Type B pancreatic cell (in vitro differentiated cells): ENCODE measurements at places on chromosomes 6 and 20.

- no peak for DNase-seq
Observed at GRCh38 chr20:61118429-61119224, 133.4 kb upstream of the CDH4 start.

- peak; percentile 86 for DNase-seq
Observed at GRCh38 chr6:32153564-32154513, at the start of gene PPT2. TSS of gene PPT2 (plus strand) at chr6:32154141. CDS start at chr6:32154595, 454 bp downstream.

GRCh38 chr6:6781873-6782227 lies 193.3 kb downstream of the LY86 start:
- no peak for DNase-seq

DNA sequence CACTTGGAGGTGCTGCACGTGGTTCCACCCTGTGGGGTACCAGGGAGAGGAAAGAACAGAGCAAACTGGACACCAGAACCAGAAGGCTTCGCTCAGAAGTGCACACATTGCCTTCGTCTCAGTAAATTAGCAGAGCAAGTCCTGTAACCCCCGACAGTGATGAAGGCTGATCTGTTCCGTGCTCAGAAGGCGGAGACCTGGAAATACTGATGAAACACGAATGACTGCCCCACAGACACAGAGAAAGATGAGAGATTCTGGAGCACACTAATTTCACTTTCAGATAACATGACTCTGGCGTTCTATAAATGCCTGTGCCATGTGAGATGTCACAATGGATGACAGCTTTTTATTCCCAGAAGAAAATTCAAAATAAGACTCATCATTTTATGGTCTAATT lies 44.2 kb upstream of the CCR6 start:
- no peak for DNase-seq

GRCh38 chr6:41426438-41426851 lies 91.0 kb downstream of the NCR2 start:
- no peak for DNase-seq

DNA sequence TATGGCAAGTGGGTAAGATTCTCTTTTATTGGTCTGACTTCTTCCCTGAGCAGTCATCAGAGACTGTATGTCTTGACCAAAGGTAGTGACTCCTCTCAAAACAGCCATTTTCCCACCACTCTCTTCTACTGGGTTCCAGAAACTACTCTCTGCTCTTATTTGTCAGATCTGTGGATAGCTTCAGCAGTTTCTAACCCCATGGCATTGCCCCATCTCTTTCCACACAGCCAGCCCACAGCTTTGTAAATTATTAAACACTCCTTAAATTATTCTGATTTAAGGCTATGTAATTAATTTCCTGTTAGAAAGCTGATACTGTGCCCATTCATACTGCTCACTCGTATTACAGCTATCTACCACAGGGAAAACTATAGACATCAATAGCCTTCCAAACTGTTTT lies 138.4 kb upstream of the CNR1 start:
- no peak for DNase-seq

DNA sequence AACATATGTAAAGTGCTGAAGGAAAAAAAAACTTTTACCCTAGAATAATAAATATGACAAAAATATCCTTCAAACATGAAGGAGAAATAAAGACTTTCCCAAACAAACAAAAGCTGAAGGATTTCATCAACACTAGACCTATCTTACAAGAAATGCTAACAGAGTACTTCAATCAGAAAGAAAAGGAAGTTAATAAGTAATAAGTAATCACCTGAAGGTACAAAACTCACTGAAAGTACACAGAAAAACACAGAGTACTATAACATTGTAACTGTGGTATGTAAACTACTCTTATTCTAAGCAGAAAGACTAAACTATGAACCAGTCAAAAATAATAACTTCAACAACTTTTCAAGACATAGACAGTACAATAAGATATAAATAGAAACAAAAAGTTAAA lies 61.4 kb upstream of the MTRF1L start:
- DNase-seq: no peak

GRCh38 chr6:70686548-70687133 lies 19.0 kb downstream of the SMAP1 start:
- no peak for DNase-seq

GRCh38 chr20:7505152-7505834 lies 435.0 kb downstream of the HAO1 start:
- DNase-seq: no peak

- no peak for DNase-seq
Observed at GRCh38 chr6:131999545-132000146, 48.5 kb upstream of the CCN2 start.

GRCh38 chr6:101662111-101662897 lies 268.8 kb downstream of the GRIK2 start:
- no peak for DNase-seq

DNA sequence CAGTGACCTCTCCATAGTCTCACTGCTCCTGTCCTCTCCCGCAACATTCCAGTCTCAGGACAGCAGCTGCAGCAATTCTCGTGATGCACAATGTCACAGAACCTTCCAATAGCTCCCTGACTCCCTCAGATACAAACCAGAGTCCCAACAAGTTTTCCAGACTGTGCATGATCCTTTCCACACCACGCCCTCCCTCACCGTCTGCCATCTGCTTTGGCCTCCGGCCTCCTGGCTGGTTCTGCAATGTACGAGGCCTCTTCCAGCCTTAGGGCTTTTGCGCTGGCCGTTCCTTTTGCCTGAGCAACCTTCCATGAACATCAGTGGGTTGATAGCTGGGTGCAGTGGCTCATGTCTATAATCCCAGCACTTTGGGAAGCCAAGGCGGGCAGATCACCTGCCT lies 9.6 kb downstream of the FNDC1 start:
- no peak for DNase-seq

- no peak for DNase-seq
Observed at GRCh38 chr6:170160031-170160627, 130.7 kb downstream of the DLL1 start.

GRCh38 chr6:15380351-15380750 lies 134.5 kb downstream of the JARID2 start:
- no peak for DNase-seq

GRCh38 chr6:113875470-113875869 lies 18.3 kb downstream of the MARCKS start:
- DNase-seq: no peak

- no peak for DNase-seq
Observed at GRCh38 chr20:41222296-41222695, 85.0 kb downstream of the PLCG1 start.

DNA sequence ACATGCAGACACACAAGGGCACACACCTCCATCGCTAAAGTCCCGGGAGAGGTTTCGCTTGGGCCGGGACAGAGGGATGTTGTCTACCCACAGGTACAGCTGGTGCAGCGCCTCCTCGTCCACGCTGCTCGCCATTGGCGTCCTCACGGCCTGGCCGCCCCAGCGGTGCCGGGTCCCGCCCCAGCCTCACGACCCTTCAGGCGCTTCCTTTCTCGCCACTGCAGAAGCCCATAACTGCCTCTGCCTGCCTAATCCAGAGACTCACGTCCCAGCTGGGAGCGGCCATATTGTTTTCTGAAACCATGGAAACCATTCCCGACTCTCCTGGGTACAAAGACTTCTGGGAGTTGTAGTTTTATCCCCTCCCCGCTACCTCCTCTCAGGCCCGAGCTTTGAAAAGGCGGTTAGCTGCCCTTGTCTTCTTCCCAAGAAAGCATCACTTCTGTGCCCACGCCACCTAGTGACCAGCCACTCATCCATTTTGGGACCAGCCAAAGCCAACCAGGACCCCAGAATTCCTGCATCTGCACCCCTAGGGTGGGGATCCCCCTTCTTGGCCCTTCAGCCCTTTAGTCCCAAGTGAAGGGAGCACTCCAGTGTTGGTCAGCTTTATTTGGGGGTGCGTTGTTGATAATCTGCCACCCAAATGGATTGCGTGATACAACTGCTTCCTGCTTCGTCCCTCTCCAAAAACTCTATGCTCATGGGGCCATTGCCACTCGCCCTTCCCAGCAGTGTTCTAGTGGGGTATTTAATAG lies at the start of gene SPEF1:
TSS of gene SPEF1 (minus strand) at position 296 of the 758 bp plus-strand sequence. CDS start at position 135, 161 bp downstream.
- DNase-seq: no peak

DNA sequence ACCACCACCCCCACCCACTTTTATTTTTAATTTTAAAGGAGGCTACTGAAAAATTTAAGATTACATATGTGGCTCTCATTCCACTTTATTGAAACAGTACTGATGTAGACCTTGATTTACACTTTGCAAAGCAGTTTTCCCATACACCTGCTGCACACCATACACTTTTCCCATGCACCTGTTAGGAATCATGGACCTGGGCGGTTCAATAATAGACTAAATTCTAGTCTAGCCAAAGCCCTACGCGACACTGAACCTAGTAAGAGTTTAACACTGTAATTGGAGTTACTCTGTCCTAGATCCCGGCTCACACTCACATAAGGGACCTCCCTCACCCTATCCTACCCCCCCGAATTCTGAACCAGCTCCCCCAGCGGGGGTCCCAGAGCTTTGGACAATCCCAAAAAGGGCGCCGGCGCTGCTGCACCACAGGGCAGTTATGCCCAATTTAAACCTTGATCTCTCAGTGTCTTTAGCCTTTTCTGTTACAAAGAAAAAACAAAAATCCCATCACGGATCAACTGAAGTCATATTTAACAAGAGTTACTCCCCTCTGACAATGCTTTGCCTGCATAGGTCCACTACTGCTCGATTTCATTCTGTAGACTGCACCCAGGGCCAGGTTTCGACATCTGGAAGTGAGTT lies 2.4 kb upstream of the GCLC start:
- no peak for DNase-seq

DNA sequence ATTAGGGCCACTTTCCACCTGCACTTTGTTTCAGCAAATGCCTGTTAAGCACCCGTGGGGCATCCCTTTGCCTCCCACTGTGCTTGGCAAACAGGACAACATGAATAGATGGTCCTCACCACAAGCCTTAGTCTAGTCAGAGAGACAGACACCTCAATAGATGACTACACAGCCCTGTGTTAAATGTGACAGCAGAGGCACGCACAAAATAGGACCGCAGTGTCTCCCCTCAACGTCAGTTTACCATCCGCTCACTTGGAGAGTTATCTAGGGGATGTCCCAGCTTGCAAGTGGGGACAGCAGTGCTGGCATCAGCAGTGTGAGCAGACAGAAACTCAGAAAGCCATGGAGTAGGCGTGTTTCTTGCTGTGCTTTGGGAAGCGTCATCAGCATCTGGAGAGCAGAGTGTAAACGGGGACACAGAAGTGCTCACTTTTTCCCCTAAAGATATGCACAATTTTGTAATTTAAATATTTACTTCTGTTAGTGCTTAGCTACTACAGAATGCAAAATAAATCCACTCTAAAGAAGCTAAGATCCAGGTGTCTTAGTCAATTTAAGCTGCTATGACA lies 66.0 kb upstream of the TXNDC5 start:
- no peak for DNase-seq

GRCh38 chr6:128282961-128283360 lies 237.4 kb downstream of the PTPRK start:
- DNase-seq: no peak

GRCh38 chr6:130697995-130698535 lies 129.1 kb upstream of the SMLR1 start:
- no peak for DNase-seq

GRCh38 chr6:10862361-10862760 lies 19.5 kb downstream of the GCM2 start:
- DNase-seq: no peak

- DNase-seq: no peak
Observed at GRCh38 chr20:62586799-62587198, 55.5 kb upstream of the SLCO4A1 start.

DNA sequence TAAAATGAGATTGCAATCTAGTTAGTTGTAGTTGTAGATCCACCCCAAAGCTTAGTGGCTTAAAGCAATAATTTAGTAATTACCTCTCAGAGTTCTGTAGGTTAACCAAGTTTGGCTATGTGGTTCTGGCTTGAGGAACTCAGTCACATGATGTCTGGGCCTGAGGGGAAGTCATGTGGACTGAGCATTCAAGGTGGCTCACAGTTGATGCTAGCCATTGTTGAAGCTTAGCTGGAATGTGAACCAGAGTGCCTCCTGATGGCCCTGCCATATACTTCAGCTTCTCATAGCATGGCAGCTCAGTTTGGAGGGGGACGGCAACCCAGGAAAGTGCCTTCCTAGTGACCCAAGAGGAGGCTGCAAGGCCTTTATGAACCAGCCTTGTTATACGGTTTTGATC lies 263.2 kb upstream of the RNF217 start:
- no peak for DNase-seq

DNA sequence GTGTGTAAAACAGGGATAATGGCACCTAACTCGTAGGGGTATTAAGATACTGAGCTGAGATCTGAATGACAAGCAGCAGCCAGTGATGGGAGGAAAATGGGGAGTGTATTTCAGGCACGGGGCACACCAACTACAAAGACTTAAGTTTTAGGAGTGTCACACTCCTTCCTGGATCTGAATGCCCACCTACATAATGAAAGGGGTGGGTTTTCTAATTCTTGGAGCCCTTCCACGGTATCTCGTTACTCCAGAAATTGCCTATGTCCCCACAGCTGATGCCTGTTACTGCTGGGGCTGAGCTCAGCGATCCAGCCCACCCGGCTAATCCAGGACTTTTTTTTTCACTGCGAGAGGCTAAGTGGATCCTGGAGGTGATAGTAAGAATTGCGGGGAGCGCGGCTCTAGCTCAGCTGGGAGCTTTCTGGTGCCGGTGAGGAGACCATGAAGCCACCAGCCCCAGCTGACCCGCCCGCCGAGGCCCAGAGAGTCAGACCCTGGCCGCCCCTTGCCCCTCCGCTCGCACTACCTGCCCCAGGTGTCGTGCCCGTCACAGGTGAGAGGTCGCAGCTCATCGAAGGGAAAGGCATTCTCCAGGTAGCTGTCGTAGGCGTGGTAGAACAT lies 727 bp downstream of the EDEM2 start:
- no peak for DNase-seq

DNA sequence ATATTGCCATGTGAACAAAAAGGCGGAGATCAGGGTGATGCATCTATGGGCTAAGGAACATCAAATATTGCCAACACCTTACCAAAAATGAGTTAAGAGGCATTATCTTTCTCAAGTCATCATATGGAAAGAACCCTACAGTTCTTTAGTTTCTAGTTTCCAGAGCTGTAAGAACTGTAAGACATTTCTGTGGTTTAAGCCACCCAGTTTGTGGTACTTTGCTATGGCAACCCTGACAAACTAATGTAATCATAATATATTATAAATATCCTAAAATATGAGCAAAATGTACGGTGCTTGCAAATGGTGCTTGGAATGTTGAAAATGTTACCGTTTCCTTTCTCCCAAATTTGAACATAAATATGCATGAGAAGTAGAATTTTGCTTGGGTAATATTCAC lies 349.6 kb downstream of the PHF3 start:
- DNase-seq: no peak

DNA sequence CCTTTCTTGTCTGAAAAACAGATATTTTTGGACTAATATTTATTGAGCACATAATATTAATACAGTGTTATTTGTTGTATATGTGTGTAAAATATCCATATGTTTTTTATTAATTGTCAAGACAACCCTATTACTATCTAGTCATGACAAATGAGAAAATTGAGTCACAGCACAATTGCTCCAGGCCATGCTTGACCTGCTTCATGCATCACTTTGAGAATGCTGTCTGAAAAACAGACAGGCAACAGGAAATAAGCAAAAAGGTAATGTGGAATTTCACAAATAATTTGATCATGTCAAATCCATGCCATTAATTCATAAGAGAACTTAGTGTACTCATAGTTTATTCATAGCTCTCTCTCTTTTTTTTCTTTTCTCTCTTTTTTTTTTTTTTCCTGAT lies 246.5 kb downstream of the RIMS1 start:
- DNase-seq: no peak
